ENCODE measurements at places on chromosomes 3 and 15.

DNA sequence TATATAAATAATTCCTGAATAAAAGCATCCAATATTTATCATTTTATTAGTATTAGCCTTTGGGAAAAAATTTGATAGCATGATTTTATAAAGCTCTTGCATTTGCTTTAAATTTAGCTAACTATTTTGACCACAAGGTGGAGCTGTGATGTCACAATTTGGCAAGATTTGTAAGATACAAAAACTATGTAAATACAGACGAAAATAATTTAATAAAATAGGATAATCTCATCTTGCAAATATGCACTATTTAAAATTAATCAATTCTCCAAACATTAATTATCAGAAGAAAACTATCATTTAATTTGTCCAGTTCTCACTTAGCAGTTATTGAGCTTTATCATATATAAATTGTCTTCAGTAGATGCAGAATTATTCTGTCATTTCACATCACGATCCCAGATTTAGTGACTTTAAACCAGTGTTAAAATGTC is 95.4 kb downstream of the PLOD2 start:
- no peak for DNase-seq

DNA sequence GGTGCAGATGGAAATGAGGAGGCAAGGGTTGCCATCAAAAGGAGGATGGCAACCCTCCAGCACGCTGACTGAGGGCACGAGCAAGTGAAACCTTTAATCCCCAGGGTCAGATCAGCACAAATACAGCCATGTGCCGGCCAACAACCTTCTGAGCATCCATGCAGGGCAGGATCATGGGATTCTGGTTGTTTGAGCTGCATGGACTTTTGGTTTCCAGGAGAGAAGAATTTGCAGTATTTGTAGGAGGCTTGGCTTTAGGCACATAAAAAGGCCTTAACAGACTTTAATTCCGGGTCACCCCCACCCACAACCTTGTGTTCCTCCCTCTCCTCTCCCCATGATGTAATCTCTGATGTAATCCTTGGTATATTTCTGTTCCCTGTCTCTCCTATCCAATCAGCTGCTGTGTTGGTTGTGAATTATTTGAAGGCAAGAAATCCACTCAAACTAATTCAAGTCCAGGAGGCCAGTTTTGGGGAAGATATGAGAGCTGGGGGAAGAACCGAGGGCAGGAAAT is 254.3 kb downstream of the SHQ1 start:
- DNase-seq: no peak

GRCh38 chr3:2158828-2159227 is 60.2 kb downstream of the CNTN4 start:
- DNase-seq: no peak

DNA sequence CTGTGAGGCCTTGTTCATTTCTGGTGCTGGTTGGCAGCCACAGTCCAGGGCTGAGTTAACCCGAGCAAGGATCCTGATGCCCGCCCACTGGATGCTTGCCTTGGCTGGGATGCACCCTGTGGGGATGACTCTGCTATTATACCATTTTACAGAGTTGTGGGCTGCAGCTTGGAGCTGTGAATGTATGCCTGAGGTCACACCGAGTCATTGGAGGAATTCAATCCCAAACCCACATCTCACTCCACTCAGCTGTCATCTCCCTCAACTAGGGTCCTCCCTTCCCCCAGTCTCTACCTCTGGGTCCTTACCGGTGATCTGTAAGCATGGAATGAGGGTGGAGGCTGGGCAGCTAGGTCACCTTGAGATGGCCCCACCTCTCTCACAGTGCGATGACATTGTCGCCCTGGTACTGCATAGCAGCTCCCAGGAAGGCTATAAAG is 22.1 kb downstream of the MAPKAPK3 start:
- DNase-seq: no peak

GRCh38 chr3:133037436-133037835 is 755 bp upstream of the TMEM108 start:
- peak; percentile 10 for DNase-seq

- peak; percentile 98 for DNase-seq
These were observed at the start of gene ADAMTS7 for GRCh38 chr15:78811124-78811824. TSS of gene ADAMTS7 (minus strand) at chr15:78811464. CDS start at chr15:78811220, 244 bp downstream.

GRCh38 chr3:177281292-177282118 is 84.2 kb upstream of the TBL1XR1 start:
- no peak for DNase-seq

DNA sequence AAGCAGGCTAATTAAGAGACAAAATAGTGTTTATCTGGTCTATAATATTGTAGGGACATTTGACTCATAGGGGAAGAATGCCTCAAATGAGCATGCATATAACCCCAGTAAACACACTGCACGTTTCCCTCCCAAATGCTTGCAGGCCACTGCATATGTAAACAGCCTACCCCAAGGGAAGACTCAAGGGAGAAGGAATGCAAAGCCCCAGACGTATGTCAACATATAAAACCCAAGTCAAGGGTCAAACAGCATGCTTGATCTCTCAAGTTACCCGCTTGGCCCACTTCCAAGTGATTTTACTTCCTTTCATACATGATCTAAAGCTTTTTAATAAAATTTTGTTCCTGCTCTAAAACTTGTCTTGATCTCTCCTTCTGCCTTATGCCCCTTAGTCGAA is 1090.0 kb downstream of the OTOL1 start:
- DNase-seq: no peak

GRCh38 chr15:92025706-92026270 is 172.3 kb downstream of the SLCO3A1 start:
- no peak for DNase-seq

DNA sequence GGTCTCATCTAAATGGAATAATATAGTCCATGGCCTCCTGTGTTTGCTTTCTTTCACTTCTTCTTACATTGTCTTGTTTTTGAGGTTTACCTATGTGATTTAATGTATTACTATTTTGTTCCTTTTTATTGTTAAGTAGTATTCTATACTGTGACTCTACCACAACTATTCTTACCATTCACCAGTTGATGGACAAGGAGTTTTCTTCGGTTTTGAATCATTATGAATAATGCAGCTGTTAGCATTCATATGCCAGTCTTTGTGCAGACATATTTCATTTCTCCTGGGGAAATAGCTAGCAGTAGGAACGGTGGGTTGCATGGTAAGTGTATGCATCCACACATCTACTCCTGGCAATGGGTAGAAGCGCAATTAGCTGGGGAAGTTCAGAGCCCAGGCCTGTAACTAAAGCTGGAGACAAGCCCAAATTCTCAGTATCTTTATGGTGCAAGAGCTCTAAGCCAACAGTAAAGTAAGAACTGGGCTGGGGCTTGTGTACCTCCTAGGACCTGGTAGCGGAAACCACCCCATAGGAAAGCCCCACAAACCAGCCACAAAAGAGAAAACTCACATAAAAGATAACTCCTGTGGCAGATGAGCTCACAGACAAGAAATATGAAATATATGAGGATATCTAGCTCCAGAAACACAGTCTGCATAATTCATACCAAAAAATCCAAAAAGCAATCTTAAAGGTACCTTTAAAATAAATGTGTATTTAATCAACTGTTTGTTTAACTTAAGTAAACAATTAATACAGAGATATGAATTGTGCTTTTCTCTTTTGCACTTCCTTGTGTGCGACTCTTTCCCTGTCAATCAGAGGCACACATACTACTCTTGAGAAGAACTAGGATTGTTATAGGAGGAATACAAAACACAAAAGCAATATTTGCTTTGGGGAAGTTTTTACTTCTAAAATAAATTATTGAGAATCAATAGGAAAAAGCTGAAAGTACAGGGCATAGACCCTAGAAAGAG is 2.7 kb upstream of the CSTA start:
- peak; percentile 42 for DNase-seq

DNA sequence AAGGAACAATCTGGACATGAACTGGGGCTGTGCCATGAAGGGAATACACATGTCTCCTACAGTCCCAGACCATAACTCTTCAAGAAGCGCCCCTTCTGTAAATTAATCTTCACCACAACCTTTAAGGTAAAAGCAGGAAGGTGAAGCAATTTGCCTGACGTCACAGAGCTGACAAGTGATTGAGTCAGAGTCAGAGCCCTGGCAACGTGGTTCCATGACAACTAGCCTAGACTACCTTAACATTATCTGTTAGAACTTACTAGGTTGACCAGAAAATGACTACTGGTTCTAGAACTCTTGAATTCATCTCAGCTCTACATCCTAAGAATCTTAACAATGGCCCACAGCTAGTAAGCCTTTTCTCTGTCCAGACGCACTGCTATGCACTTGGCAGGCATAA is 124.6 kb downstream of the NTRK3 start:
- no peak for DNase-seq

GRCh38 chr3:180590396-180590795 is 11.6 kb upstream of the TTC14 start:
- DNase-seq: no peak

- DNase-seq: no peak
These were observed 149.9 kb downstream of the FRMD5 start for GRCh38 chr15:44045217-44045616.

- no peak for DNase-seq
These were observed 275.9 kb upstream of the ARHGEF26 start for GRCh38 chr3:153845311-153845710.

- DNase-seq: no peak
These were observed 81.1 kb downstream of the PDCD6IP start for GRCh38 chr3:33879540-33879939.

- no peak for DNase-seq
These were observed 13.5 kb downstream of the RAB8B start for GRCh38 chr15:63202861-63203260.

- DNase-seq: peak; percentile 36
These were observed 6.9 kb downstream of the MUC13 start for GRCh38 chr3:124927574-124928045.

DNA sequence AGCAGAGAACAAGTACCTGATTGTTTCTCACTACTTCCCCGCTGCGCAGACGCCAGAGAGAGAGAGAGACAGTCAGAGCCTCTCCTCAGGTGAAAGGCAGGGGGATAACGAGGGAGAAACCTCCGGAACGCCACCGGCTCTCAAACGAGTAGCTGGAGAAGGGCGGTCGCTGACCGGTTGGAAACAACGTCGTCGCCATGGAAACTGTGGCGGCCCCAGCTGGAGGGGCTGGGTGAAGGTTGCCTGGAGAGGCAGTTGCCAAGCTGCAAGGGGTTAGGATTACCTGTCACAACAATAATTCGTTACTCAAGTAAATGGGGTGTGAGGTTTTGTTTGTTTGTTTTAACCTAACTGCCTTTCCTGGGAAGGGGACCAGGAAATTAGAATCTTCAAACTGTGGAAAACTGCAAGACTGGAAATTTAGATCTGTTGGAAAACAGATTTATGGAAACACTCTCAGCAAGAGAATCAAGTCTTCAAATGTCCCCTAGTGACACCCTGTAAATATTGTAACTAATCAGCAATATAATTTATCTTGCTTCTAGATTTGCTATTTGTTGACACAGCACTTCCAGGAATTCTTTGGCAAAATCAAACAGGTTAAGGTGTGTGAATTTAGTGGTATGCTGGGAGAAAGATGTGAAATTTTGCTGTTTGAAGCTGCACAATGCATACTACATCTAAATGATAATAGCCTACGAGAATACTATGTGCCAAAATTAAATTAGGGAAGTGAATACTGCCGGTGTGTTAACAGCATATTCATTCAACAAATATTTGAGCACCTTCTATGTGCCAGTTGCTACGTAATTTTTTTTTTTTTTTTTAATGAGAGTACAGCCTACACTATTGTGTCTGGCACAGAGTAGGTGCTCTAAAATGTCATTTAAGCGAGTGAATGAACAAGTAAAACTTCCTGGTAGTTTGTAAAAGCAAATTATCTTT is at the start of gene DNAH12:
DNAH12 (minus strand) TSS at position 164 of the 945 bp plus-strand sequence. CDS start 1,474 bp downstream, outside the sequence.
- peak; percentile 36 for DNase-seq

GRCh38 chr3:37814547-37814946 is 47.1 kb upstream of the CTDSPL start:
- peak; percentile 22 for DNase-seq

- no peak for DNase-seq
These were observed 181.6 kb upstream of the SOX14 start for GRCh38 chr3:137582484-137582883.

DNA sequence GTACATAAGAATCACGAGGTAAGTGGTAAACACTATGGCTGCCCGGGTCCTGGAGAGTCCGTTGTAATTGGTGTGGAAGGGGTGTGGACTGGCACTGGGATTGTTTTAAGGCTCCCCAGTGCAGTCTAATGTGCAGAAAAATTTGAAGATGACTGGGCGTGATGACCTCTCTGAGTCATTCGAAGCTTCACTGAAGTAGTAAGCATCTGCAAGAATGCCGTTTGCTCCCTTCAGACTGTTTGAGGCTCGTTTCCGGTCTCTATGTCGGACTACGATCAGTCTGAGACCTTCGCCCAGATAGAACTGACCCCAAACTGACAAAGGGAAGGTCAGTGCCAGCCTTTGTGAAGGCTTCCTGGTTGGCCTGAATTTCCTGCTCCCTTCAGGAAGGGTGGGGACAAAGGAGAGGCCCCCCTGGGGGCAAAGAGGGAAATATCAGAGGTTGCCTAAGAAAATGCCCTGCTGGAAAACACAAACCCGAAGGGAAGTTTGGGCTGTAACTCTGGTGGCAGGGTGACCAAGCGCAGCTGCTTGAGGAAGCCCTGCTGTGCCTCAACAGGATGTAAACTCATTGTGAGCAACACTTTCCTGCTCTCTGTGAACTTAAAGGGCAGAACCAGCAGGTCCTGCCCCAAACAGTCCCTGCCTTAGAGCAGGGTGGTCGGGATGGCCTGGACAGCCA is 34.6 kb downstream of the BTD start:
- no peak for DNase-seq

- DNase-seq: no peak
These were observed 5.7 kb upstream of the APEH start for GRCh38 chr3:49668414-49668797.

DNA sequence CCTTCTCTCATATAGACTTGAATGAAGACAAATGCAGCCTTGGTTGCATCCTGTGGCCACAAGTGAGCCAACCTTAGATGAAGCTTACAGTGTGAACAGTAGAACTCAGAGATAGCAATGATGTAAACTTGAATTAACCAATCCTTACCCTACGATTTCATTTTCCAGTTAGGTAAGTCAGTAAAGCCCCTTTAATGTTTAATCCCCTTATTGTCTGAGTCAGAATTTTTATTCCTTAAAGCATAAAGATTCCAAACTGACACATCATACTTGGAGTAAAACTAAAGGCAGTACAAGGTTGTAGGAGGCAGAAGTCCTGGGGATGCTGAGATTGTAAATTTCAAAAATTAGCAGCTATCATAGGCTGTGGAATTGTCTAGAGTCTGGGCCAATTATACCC is 507.8 kb upstream of the DPH6 start:
- no peak for DNase-seq

- DNase-seq: no peak
These were observed 46.8 kb downstream of the SST start for GRCh38 chr3:187623285-187623814.

GRCh38 chr3:194148383-194148782 is 12.4 kb downstream of the HES1 start:
- no peak for DNase-seq

- no peak for DNase-seq
These were observed 33.0 kb downstream of the CHDH start for GRCh38 chr3:53813229-53813628.
